Fibroblast of mammary gland (primary cell): ENCODE measurements at places on chromosomes 4 and X.

DNA sequence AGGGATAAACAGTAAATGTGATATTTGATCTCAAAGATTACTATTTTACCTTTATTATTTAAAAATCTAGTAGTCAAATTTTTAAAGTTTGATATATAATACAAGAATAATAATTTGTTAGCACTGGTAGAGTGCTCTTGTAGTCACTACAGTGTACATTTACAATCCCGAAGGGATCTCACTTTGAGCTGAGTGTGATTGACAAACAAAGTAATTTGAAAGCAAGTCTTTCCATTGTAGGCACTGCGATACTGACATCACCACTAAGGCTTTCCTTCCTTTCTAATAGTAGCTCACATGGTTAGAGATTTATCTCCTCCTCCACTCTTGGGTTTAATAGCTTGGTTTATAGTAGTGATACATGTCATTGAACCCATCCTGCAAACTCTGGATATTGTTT is 280.6 kb downstream of the PARM1 start:
- DNase-seq = no peak

DNA sequence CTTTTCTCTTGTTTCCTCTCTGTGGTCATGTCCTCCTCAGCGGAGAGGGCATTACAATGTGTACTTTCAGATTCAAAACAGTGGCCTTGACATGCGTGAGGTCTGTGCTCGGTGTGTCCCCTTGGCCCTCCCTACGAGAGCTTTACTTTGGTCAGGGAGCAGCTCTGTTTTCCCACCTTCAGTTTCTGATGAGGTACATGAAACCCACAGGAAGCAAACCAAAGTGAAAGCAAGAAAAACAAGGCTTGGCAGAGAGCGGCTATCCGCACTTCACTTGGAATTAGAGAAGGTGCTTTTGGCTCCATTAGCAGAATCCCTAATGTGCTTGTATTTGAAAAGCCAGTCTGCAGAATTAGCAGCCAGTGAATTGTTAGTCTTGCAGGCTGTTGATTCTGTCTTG is 19.5 kb upstream of the BOD1L1 start:
- DNase-seq = no peak

DNA sequence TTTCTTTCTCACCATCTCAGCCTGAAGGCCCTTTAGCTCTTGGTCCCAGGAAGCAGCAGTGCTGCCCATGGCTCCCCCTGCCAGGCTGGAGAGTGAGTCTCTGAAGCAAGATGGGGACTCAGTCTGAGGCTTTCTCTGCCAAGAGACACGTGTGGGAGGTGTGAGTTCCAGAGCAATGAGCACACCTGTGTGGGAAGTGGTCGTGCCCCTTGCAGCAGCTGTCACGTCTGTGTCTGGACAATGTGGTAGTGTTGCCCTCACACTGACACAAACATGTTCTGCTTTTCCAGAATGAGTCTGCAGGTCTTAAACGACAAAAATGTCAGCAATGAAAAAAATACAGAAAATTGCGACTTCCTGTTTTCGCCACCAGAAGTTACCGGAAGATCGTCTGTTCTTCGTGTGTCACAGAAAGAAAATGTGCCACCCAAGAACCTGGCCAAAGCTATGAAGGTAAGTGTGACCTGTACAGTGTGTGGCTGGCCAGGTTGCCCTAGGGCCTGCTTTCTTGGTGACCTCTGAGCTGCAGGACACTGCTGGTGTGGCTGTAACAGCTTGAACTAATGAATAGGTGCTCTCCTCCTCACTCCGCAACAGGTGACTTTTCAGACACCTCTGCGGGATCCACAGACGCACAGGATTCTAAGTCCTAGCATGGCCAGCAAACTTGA is 1.9 kb downstream of the TACC3 start:
- DNase-seq = no peak

- no peak for DNase-seq
Measured at GRCh38 chr4:94957030-94957429, 199.3 kb downstream of the BMPR1B start.
